ENCODE measurements at places on chromosomes 4 and X.

DNA sequence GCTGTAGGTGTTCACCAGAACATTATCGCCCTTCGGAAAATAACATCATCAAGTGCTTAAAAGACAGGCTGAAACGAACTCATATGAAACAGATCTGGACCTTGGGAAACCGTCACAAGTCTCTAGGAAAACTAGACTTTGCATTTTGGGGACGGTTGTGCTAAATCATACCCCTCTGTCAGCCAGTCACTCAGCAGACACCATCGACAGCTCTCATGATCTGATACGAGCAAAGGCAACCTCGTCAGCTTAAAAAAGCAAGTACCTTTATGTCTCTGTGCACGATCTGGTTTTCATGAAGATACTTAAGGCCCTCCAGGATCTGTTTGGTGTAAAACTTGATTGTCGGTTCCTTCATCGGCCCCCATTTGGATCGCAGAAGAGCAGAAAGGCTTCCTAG is 48.4 kb downstream of the PDHA1 start:
- DNase-seq, result no peak

DNA sequence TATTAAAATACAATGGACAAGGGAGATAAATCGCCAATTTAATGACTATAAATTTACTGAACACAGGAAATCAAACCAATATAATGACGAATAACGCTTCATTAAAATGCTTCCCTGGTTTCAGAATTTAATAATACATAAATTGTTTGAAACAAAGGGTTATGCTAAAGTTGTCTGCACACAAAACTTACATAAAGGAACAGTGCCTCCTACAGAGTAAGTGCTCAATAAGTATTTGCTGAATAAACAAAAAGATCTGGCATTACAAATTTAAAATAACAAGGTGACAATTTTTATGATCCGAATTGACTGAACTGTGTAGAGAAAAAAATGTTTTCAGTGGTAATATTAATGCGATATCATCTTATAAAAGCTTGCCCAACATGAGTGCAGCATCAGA is 69.6 kb downstream of the NOCT start:
- peak; percentile 22 for DNase-seq

DNA sequence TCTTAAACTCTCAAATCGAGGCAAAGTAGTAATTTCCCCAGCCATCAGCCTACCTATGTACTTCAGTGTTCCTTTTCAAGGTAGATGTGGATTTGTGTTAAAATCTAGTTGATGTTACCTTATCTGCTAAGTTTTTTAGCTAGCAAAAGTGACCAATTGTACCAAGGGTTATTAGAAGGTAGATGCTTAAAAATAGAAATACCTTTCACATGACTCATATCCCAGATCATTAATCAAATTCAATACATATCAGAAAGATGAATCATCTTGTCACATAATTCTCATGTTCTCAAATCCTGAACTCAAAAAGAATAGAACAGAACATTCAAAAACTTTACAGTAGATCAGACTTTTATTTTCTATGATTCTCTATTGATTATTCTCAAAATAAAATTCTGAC is 3.5 kb downstream of the ENAM start:
- no peak for DNase-seq

DNA sequence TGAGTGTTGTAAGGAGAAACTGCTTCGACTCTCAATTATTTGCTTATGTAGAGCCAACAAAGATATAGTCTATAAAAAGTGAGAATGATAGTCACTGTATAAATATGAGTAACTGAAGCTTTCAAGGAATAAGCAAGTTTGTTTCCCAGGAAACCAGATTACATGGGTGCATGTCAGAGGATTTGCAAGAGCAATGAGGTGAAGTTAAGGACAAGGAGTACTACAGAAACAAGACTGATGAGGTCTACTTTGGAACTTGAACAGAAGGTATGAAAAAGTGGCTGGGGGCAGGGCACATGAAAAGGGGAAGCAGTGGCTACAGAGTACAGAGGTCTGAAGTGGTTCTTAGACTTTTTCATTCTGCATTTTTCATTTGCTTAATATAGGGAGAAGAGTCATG is 321.0 kb upstream of the CXXC4 start:
- DNase-seq, result no peak

GRCh38 chr4:95290702-95291101 is 258.1 kb downstream of the UNC5C start:
- no peak for DNase-seq

- DNase-seq, result no peak
These were observed 85.0 kb downstream of the WWC2 start for GRCh38 chr4:183183906-183184535.

DNA sequence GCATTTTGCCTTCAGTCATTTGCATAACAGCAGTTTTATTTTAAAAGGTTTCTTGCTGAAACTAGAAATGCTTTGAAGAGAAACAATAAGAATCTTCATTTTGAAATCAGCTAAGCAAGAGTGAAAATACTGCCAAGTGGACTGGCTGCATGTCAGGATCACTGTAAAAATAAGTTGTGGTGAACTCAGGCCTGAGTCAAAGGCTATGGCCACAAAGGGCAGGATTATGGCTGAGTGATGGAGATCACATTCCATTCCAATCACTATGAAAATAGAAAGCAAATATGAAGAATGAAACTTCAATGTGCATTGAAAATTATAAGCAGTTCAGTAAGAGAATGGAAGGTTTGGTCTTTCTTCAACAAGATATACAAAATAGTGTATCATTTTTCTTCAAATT is 224.5 kb downstream of the PCDH18 start:
- no peak for DNase-seq

Measured in AML-193 (cell line).